Epithelial cell of proximal tubule (primary cell): ENCODE measurements at places on chromosomes 3 and 15. TPM values are rescaled to one million over a fixed set of nuclear protein-coding genes. Genes with fewer than 3 reads are reported as not detected.

Gene TNFSF10
- total RNA-seq = 26.3 and 36.2 TPM in 2 replicates

Gene USP13
- 9.3 and 10.3 TPM in 2 replicates for total RNA-seq

Gene GALNT15
- not detected in 2 replicates for total RNA-seq

Gene WDR76
- 20.7 and 35.9 TPM in 2 replicates for total RNA-seq

Gene CA12
- total RNA-seq = 6.3 and 19.7 TPM in 2 replicates

Gene PTX3
- 6.1 and 24.2 TPM in 2 replicates for total RNA-seq

Gene OXSM
- 7.8 and 10.3 TPM in 2 replicates for total RNA-seq

Gene KCNMB3
- total RNA-seq = 0.40 and 1.2 TPM in 2 replicates

Gene TMEM266
- total RNA-seq = not detected in 2 replicates

Gene GOLGA6D
- not detected in 2 replicates for total RNA-seq

Gene C3orf62
- 0.51 and 0.92 TPM in 2 replicates for total RNA-seq

Gene AHSG
- not detected in 2 replicates for total RNA-seq

Gene GPX1
- total RNA-seq = 339 and 557 TPM in 2 replicates

Gene LRRC34
- total RNA-seq = 9.8 and 17.1 TPM in 2 replicates

Gene ANKUB1
- total RNA-seq = not detected in 2 replicates

Gene GLCE
- 12.7 and 17.7 TPM in 2 replicates for total RNA-seq

Gene LIPC
- 1.1 and 12.9 TPM in 2 replicates for total RNA-seq

Gene TRPC1
- 6.9 and 20.0 TPM in 2 replicates for total RNA-seq

Gene SLCO2A1
- total RNA-seq = 0.36 and 0.75 TPM in 2 replicates

Gene SLC12A8
- total RNA-seq = 16.5 and 17.9 TPM in 2 replicates

Gene ZPLD1
- 0.07 and 0.69 TPM in 2 replicates for total RNA-seq

Gene GPR171
- not detected in 2 replicates for total RNA-seq

Gene SLC22A13
- total RNA-seq = not detected in 2 replicates

Gene PLD1
- 5.1 and 9.0 TPM in 2 replicates for total RNA-seq

Gene SLC2A2
- total RNA-seq = not detected in 2 replicates

Gene NLGN1
- total RNA-seq = 1.4 and 1.9 TPM in 2 replicates

Gene CIP2A
- 49.8 and 72.9 TPM in 2 replicates for total RNA-seq

Gene ETV5
- total RNA-seq = 17.1 and 24.7 TPM in 2 replicates

Gene POTEB3
- total RNA-seq = not detected in 2 replicates

Gene MB21D2
- 17.7 and 21.2 TPM in 2 replicates for total RNA-seq

Gene HYAL1
- 1.3 and 2.2 TPM in 2 replicates for total RNA-seq
